Naive B cell (primary cell): ENCODE measurements at places on chromosomes 4 and X.

- H3K36me3 ChIP-seq, result no peaks in the 10 kb centered on the region
- no peak overlapping the region for H3K27ac ChIP-seq
- H3K27me3 ChIP-seq, result no peaks in the 10 kb centered on the region
- DNase-seq, result no peak
These were observed 85.4 kb downstream of the PHKA2 start for GRCh38 chrX:18898492-18898891.

- H3K36me3 ChIP-seq, result peaks cover 16% of the 10 kb centered on the region
- no peaks in the 10 kb centered on the region for H3K27me3 ChIP-seq
- H3K4me1 ChIP-seq, result peaks cover 4% of the 10 kb centered on the region
- no peak overlapping the region for H3K27ac ChIP-seq
- no peak overlapping the region for H3K4me3 ChIP-seq
These were observed 26.5 kb downstream of the SEC31A start for GRCh38 chr4:82864336-82864979.

- no peak overlapping the region for H3K4me3 ChIP-seq
- no peaks in the 10 kb centered on the region for H3K4me1 ChIP-seq
- H3K27ac ChIP-seq, result no peak overlapping the region
- DNase-seq, result no peak
- H3K36me3 ChIP-seq, result no peaks in the 10 kb centered on the region
These were observed 227.6 kb downstream of the PRDM5 start for GRCh38 chr4:120694973-120695372.

GRCh38 chr4:180356766-180357165 lies 1886.4 kb upstream of the TENM3 start:
- DNase-seq, result no peak
- no peak overlapping the region for H3K27ac ChIP-seq
- H3K4me3 ChIP-seq, result no peak overlapping the region
- H3K36me3 ChIP-seq, result no peaks in the 10 kb centered on the region
- peaks cover 7% of the 10 kb centered on the region for H3K4me1 ChIP-seq

DNA sequence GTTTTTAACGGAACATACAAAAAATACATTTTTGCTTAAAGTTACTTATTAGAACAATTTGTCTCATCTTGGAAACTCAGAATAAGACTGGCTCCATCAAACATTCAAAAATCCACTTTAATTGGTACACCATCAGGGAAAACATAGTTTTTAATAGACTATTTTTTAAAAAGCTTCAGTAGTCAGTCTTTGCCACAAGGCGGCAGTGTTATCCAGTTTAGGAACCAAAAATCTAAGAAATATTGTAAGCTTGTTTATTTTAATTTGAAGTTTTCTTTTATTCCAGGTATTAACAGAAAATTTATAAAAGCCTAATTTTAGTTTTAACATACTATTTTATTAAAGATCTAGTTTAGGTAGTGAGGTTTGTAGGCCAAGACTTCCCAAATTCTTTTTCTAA lies 107.7 kb downstream of the APOOL start:
- no peak for DNase-seq
- H3K27me3 ChIP-seq, result no peaks in the 10 kb centered on the region
- H3K36me3 ChIP-seq, result no peaks in the 10 kb centered on the region
- no peaks in the 10 kb centered on the region for H3K4me1 ChIP-seq

GRCh38 chrX:38061335-38061734 lies 55.0 kb downstream of the SYTL5 start:
- H3K27ac ChIP-seq, result no peak overlapping the region
- no peaks in the 10 kb centered on the region for H3K4me1 ChIP-seq
- no peaks in the 10 kb centered on the region for H3K27me3 ChIP-seq

DNA sequence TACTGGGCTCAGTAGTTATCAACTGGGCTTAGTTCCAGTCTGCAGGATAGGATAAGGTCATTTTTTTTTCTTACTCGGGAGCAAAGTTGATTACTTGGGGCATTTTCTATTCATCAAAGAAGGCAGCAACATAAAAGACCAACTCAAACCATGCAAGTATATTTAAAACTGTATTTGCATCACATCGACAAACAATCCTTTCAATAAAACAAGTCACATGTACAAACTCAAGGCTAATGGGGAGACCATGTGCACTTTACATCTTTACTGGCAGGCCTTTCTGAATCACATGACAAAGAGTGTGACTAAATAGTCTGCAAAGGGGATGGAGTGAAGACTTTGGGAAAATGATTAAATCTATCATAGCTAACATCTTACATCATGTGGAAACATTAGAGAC lies 610.4 kb upstream of the BOD1L1 start:
- no peaks in the 10 kb centered on the region for H3K4me1 ChIP-seq
- no peaks in the 10 kb centered on the region for H3K36me3 ChIP-seq
- H3K4me3 ChIP-seq, result no peak overlapping the region
- no peak for DNase-seq

- peaks cover 19% of the 10 kb centered on the region for H3K36me3 ChIP-seq
- H3K27ac ChIP-seq, result no peak overlapping the region
- DNase-seq, result no peak
- no peaks in the 10 kb centered on the region for H3K27me3 ChIP-seq
These were observed 150.0 kb downstream of the PDE5A start for GRCh38 chr4:119478446-119479179.
